H9 (cell line): ENCODE measurements at places on chromosomes 2 and 18. TPM values are rescaled to one million over a fixed set of nuclear protein-coding genes. Genes with fewer than 3 reads are reported as not detected.

- no peaks in the 10 kb centered on the region for H3K27me3 ChIP-seq
- H3K27ac ChIP-seq, result no peak overlapping the region
- DNase-seq, result no peak
Observed at GRCh38 chr2:18422432-18423165, 137.9 kb downstream of the RDH14 start.

GRCh38 chr2:221596192-221596591 is 24.1 kb upstream of the EPHA4 start:
- no peak for DNase-seq
- H3K27me3 ChIP-seq, result no peaks in the 10 kb centered on the region
- no peaks in the 10 kb centered on the region for H3K4me1 ChIP-seq
- H3K27ac ChIP-seq, result no peak overlapping the region
- no peaks in the 10 kb centered on the region for H3K36me3 ChIP-seq

DNA sequence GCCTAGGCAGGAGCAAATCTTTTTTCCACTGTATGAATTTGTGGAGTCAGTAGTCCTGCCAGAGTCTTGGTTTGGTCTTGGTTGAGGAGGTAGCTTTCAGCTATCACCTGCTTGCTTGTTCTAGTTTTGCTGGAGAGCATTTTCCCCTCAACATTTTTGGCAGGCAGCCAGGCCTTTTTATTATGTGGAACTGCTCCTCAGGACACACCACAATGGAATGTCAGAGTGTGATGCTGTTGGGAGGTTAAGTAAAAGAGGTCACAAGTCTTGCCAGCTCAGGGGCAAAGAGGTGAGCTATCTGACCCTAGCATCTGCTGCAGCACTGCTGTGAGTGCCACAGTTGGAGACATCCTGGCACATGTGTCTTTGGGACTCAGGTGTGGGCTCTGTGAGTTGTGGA is 258.0 kb downstream of the CNTNAP5 start:
- DNase-seq, result no peak
- H3K27ac ChIP-seq, result no peak overlapping the region
- no peaks in the 10 kb centered on the region for H3K4me1 ChIP-seq
- H3K4me3 ChIP-seq, result no peak overlapping the region

DNA sequence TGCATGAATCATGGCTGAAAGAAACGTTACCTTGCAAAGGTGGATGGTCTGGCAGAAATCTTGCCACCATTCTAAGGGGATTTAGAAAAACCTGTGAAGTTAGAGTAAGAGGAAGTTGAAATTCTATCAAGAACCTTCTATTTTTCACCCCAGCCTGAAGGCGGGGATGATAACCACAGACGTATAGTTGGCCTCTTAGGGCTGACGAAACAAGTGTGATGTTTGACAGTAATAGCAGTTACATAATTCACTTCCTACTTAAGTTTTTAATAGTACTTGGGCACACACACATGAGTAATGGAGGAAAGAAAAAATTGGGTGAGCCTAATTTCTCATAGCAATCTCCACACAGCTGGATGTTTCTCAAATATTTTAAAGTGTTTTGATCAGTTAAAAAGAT is 336.6 kb upstream of the SALL3 start:
- no peak overlapping the region for H3K4me3 ChIP-seq
- no peak overlapping the region for H3K27ac ChIP-seq
- H3K27me3 ChIP-seq, result no peaks in the 10 kb centered on the region
- DNase-seq, result no peak

- no peak overlapping the region for H3K27ac ChIP-seq
- H3K27me3 ChIP-seq, result no peaks in the 10 kb centered on the region
Observed at GRCh38 chr2:19835781-19836281, 66.0 kb downstream of the TTC32 start.

DNA sequence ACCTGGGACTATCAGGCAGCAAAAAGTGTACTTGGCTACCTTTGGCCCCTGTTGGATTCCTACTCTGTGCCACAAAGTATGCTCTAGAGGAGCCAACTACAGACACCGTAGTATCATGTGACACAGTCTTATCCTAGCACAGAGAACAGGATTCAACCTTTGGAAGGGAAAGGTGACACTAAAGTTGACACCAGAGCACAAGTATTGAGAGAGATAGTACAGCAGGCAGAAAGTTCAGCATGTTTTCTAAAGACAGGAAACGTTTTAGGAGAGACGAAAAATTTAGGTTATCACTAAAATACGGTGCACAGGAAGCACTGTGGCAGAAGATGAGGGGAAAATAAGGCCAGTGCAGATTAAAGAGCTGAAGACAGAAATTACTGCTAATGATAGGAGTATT is 18.6 kb downstream of the SMAD2 start:
- DNase-seq, result no peak
- no peak overlapping the region for H3K4me3 ChIP-seq
- H3K27ac ChIP-seq, result no peak overlapping the region

EEF1B2 gene
- total RNA-seq, result 763 and 768 TPM in 2 replicates

GPR45 gene
- not detected in 2 replicates for total RNA-seq

SOS1 gene
- total RNA-seq, result 31.1 and 35.8 TPM in 2 replicates

IL1R2 gene
- total RNA-seq, result not detected in 2 replicates
